ENCODE measurements at places on chromosomes 1 and 21. TPM values are rescaled to one million over a fixed set of nuclear protein-coding genes. Genes with fewer than 3 reads are reported as not detected.

The PAPPA2 gene
- total RNA-seq, result 9.4 TPM

The EDARADD gene
- total RNA-seq, result 0.55 TPM

The TRABD2B gene
- total RNA-seq, result not detected

The CHAF1B gene
- 2.5 TPM for total RNA-seq

The RGS13 gene
- total RNA-seq, result not detected

Data from uterine smooth muscle cell (primary cell).